ENCODE measurements at places on chromosomes 12 and 14.

DNA sequence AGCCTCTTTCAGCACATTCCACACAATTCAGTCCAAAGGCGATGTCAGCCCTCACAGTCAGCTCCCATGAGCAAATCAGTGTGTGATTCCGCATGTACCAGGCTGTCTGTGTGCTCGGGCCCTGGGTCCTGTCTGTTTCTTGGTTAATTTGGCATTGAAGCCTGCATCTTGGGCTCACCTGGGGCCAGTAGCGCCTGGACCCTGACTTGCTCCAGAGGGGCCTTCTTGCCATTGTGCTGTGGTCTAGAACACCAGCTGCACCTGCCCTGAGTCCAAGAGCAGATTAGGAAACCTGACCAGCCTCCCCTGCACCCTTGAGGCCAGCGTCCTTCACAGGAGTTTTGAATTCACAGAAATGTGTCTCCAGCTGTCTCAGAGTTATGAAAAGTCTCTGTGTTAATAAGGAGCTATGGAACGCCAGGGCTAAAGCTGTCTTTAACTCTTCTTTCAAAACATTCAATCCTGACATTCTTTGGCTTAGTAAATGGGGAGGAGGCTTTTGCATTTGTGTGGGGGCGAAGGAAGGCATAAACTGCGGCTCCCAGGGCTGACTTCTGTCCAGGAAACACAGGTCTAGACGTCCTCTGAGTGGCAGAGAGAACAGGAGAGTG is 102.2 kb downstream of the ARF6 start:
- DNase-seq, result no peak

DNA sequence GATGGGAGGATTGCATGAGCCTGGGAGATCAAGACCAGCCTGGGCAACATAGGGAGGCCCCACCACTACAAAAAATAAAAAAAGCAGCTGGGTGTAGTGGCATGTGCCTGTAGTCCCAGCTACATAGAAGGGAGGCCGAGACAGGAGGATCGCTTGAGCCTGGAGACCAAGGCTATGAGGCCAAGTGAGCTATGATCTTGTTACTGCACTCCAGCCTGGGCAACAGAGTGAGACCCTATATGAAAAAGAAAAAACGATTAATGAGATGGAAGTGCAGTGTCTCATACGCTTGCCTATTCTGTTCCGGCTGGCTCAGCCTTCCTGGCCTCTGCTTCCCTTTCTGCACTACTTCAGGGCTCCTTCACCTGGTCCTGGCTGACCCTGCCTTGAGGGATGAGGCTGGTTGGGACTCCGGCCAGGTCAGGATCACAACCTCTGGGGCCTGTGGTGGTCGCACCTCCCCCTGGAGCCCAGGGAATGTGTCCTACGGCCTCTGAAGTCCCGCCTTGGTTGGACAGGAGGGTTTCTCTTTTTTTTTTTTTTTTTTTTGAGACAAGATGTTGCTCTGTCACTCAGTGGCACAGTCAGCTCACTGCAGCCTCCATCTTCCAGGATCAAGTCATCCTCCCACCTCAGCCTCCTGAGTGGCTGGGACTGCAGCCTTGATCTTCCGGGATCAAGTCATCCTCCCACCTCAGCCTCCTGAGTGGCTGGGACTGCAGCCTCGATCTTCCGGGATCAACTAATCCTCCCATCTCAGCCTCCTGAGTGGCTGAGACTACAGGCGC is 10.7 kb downstream of the TEDC1 start:
- DNase-seq, result no peak

- DNase-seq, result no peak
Measured at GRCh38 chr14:101088395-101088667, 184.8 kb upstream of the RTL1 start.

DNA sequence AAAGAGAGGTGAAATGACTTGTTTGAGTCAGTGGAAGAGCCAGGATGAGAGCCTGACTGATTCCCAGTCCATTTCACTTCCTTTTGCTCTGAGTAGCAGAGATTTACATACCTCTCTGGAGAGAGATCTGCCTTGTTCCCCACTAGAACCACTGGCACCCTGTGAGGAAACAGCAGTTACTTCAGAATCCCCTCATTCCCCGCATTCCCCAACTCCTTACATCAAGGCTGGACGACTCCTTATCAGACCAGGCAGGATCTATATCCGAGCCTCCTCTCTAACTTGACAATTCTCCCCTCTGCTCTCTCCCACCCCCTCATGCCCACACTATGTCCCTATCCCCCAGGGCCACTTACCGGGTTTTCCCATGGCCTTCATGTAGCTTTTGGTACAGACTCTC is 3.7 kb downstream of the RHEBL1 start:
- no peak for DNase-seq

- DNase-seq, result no peak
Measured at GRCh38 chr12:125794401-125794800, 729.2 kb downstream of the AACS start.

DNA sequence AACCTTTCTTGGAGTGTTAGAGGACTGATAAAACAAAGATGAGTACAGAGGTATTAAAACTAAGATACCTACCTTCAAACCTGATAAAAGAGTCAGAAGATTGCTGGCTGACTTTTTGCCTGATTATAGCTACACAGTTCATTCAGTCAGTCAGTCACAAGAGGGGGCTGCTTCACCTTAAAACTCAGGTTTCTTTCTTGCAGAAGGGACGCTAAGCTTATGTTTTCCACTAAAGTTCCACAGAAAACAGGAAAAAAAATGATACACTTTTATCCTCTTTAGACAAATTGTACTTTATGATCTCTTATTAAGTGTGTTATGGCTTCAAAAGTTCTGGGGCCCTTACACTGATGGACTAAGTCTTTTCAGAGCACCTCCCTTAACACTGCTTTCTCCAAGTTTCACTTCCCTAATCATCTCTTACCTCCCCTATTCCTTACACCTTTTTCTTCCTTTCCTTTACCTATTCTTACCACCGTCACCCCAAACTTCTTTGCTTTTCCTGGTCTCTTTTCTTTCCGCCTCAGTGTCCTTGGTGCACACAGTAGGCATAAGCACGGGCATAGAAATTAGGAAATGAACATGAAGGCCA is 448.7 kb upstream of the OR4E1 start:
- no peak for DNase-seq

DNA sequence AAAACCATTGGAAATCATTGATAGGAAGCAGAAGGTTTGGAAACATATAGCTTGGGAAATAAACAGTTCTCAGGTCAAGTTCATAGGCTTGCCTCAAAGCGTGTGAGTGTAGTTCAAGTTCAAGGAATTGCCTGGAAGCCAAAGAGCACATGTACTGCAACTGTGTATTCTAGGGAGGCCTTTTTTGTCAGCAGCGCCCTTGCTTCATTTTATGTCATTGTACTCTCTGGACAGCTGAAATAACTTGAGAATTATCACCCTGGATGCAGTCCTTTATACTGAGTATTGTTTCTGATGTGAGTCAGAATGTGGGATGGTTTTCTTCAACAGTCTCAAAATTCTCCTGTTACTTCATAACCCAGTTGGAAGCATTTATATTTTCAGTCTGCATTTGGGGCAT is 16.0 kb upstream of the EVL start:
- DNase-seq, result no peak

DNA sequence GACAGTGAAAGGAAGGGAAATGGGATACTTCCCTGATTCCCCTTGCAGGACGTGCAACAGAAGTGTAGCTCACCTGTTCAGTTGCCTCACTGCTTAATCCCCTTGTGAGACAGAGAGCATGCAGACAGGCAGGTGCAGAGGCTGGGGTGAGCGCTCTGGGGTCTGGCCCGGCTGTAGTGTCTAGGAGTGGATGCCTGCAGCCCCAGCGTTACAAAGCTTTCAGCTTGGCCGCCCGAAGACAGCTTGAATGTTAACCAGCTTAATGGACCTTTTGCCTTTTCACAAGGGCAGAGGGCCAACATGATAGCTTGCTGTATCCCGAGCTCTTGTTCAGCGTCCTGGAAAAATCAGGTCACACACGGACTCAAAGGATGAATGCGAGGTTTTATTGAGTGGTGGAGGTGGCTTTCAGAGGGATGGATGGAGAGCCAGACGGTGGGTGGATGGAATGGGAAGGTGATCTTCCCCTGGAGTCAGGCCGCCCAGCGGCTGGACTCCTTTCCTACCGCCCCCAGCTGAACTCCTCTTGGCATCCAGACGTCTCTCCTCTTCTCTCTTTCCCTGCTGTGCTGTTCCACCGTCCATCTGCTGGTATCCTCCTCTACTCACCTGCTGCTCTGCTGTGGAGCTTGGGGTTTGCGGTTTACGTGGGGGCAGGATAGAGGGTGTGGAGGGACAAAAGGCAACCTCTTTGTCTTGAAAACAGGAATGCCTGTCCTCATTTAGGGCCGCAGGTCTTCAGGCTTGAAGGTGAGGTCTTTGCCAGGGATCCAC is 86.2 kb upstream of the RESF1 start:
- no peak for DNase-seq

- no peak for DNase-seq
Measured at GRCh38 chr14:71206766-71207371, 299.6 kb downstream of the PCNX1 start.
